ENCODE measurements at places on chromosomes 11 and 22.

DNA sequence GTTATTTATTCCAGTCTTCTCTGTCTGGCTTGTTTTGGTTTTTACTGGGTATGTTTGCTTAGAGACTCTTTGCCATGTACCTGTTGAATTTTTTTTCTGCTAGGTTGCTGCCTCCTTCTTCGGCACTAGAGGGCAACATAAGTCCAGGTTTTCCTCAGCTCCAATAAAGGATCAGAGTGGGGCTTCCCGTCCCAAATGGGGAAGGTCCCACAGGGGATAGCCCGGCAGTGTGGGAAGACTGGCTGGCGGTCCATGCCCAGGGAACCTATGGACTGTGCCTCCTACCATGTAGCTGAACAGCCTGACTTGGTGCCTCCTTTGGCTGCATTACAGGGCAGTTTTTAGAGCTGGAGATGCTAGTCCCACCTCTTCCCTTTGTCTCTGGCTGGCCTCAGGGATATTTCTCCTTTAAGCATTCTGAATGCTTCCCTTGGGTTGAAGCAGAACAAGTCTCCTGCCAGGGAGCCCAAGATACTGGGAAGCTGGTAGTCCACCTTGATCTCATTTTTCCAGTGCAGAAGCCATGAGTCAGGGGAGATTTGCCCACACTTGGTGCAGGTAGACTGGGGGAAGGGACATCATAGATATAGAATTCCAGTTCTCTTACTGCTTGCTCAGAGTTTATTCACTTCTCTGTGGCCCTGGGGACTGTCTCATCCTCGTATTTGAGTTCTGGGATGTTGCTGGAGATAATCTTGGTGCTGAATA lies 60.2 kb downstream of the BRD1 start:
- no peak for DNase-seq

- DNase-seq: no peak
These were observed 293.9 kb upstream of the PLET1 start for GRCh38 chr11:112554586-112554985.

DNA sequence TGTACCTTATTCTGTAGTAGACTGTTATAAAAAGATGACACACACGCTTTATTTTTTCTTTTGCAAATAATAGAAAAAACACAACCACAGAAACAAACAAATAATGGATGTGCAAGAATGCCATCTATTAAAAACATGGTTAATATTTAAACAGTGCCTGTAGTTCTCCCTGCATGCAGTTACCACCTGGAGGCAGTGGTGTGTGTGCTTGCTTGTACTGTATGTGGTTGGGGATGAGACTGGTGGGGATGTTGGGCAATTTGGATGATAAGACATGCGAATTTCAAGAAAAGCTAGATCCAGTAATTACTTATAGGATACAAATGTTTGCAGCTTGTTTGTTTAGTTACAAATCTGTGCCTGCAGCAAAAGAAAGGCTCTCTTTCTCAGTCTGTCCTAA lies 3.6 kb downstream of the C11orf87 start:
- no peak for DNase-seq

- DNase-seq: no peak
These were observed 472.3 kb downstream of the BRD1 start for GRCh38 chr22:49355211-49355920.

DNA sequence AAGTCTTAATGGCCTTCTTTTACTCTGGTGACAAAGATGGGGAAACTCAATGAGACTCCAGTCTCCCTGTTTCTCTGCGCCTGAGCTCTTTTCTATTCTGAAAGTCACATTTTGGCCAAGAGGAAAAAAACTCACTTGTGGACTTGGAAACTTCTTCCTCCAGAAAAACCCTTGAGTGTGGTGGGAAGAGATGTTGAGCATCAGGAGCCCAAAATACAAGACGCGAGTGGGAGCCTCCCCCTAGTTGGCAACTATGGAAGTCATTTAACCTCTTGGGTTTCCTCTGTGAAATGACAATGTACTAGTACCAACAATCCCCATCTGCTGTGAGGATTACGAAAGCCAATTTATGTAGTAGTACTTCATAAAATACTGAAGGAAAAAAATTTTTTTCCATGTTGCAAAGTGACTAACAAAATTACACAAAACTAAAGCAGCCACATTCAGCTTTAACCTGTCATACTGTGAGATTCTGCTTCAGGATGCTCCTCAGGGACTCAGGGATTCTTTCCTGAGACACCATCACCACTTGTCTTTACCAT lies 524 bp upstream of the SLC25A17 start:
- DNase-seq: no peak

GRCh38 chr11:33861386-33861785 lies 30.5 kb downstream of the LMO2 start:
- no peak for DNase-seq

DNA sequence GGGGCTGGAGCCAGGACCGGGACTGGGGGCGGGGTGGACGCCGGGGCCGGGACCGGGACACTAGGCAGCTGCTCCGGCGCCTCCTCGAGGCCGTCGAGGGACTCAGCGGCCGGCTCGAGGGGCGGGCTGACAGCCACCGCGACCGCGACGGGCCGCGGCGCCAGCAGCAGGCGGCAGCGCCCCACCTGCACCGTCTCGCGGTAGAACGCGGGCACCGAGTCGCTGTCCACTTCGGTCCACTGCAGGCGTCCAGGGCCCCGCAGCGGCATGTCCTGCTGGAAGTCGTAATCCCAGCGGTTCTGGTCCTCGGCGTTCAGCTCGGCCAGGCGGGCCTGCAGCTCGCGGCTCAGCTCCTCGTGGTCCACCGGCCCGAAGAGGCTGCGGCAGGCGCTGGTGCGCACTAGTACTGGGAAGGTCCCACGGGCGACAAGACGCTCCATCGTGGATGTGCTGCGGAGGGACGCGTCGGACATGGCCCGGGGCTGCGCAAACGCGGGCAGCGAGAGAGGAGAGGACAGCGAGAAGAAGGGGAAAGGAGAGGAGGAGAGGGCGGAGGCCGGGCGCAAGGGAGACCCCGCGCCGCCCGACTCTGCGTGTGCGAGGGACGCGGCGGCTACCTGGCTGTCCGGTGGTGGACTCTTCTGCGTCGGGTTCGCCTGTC lies 428 bp downstream of the CDKN1C start:
- DNase-seq: peak; percentile 60

GRCh38 chr11:80816966-80817365 lies 1376.1 kb upstream of the TENM4 start:
- DNase-seq: no peak

DNA sequence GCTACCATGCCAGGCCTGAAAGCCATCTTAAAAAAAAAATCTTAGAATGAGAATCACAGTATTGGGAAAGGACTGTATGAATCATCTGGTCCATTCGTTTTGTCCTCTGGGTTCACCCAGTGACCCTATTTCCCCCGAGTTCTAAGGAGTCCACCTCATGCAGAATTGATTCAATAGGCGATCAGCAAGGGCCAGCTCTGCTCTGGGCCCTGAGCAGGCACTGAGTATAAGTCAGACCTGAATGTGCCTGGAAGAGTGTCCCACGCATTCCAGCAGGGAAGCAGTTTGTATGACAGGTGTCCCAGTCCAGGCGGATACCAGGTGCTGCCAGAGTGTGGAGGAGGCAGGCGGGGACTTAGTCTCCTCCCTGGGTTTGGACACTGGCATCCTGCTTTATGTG lies 883 bp upstream of the HMOX1 start:
- no peak for DNase-seq

GRCh38 chr11:44957776-44958564 lies 7.3 kb upstream of the TP53I11 start:
- DNase-seq: no peak

DNA sequence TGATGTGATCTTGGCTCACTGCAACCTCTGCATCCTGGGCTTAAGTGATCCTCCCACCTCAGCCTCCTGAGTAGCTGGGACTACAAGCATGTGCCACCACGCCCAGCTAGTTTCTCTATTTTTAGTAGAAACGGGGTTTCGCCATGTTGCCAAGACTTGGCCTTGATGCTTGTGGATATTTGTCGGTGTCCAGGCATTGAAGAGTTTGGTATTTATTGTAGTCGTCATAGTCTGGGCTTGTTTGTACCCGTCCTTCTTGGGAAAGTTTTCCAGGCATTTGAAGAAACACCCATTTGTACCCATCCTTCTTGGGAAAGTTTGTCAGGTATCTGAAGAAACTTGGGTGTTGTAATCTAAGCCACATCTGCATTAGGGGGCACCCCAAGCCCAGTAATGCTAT lies 28.7 kb downstream of the FCHSD2 start:
- DNase-seq: no peak

GRCh38 chr22:32016081-32016480 lies 27.0 kb upstream of the SLC5A1 start:
- DNase-seq: no peak

GRCh38 chr11:123316003-123316402 lies 114.1 kb upstream of the GRAMD1B start:
- DNase-seq: no peak

DNA sequence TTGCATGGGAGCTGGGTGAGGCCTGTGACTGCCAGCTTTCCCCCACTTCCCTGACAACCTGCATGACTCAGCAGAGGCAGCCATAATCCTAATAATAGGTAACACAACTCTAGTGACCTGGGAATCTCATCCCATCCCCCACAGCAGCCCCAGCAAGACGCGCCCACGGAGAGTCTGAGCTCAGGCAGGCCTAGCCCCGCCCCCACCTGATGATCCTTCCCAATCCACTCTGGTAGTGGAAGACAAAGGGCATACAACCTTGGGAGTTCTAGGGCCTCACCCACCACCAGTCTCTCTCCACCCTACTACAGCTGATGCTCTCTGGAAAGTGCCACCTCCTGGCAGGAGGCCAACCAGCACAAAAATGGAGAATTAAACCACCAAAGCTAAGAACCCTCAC lies 60.3 kb downstream of the CWF19L2 start:
- DNase-seq: no peak

DNA sequence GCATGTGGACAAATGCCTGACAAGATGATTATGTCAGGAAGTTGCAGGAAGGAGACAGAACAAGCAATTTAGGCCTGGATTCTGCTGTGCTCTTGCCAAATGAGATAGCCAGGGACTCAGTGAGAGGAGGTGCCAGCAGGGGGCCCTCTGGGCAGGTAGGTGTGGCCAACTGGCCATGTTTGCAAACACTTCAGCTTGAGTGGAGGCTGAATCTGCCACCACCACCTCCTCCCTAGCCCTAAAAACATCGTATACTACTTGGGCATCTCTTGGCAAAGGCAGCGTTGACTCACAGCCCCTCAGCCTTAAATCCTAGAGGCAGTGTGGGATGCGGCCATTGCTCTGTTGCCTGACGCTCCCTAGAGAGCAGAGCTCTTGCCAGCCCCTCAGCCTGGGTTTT lies 95.1 kb upstream of the PLET1 start:
- no peak for DNase-seq
